Right ventricle myocardium superior (tissue), 1 donor: ENCODE measurements at places on chromosomes 3 and 15. TPM values are rescaled to one million over a fixed set of nuclear protein-coding genes. Genes with fewer than 3 reads are reported as not detected.

The GOLGA6B gene
- not detected for total RNA-seq

The SPATA12 gene
- total RNA-seq, result not detected

The ASTE1 gene
- 3.0 TPM for total RNA-seq

The NEK10 gene
- 11.7 TPM for total RNA-seq

The P3H2 gene
- 1.3 TPM for total RNA-seq

The PARL gene
- 57.2 TPM for total RNA-seq

The GOLGA8G gene
- not detected for total RNA-seq

The GOLGA8A gene
- total RNA-seq, result 14.3 TPM

The KLHL40 gene
- 0.11 TPM for total RNA-seq

The PLSCR2 gene
- not detected for total RNA-seq

The ZBTB20 gene
- total RNA-seq, result 53.4 TPM

- no peak for DNase-seq
These were observed 31.0 kb downstream of the ATP10A start for GRCh38 chr15:25832158-25832557.

DNA sequence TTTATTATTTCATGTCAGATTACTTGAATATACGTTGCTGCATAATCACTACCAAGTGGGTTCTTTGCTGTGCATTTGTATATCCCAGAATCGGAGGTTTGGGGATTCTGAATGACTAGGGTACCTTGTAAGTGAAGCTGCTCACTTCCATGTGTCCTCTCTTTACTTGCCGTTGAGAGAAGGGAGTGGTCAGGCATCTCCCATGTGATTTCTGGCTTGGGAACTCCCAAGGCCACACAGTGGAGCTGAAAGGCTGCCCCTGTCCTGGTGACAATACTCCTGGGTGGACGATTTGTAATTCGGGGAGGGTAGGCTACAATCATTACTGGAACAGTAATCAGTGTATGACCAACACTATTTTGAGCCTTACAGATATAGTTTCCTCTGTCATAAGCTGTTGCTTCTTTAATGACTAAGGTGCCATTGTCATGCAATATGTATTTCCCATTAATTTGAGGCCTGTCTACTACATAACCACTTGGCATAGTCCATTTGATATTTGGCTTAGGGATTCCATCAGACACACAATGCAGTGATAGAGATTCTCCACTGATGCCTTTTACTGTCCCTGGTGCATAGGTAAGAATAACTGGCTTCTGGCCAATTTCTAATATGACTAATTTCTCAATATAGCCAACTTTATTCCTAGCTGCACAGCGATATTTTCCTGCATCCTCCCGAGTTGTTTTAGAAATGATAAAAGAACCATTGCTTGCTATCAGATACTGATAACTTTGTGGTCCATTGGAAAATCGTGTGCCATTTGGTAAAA is 24.0 kb downstream of the IGSF10 start:
- DNase-seq, result no peak

DNA sequence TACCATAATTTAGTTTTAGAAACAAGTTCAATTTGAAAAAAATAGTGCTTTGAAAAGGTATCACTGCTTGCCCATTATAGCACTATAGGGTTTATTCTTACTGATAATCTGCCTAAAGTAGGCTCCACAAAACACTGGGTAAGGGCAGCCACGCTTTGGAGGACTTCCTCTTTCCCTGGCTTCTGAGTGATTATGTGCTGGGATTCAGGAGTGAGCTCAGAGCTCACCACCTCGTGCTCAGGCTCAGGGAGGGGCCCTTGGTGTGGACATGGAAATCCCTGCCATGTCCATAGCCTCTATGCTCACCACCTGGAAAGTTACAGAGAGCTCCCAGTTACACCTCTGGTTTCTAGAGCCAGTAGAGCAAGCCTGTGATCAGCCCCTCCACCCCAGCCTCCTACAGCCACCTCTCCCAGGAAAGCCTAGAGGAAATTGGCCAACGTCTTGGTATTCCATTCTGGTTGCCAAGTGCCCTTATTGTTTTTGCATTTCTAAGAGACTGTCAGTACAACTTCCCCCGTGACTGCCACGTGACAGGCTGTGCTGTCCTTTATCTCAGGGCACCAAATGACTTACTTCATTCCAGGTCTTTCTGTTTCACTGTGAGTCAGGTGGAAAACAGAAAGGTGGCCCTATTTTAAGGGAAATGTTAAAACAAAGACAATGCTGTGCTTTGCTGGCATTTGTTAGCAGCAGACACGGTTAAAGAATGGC is 316.0 kb downstream of the RORA start:
- DNase-seq, result no peak

GRCh38 chr3:58617338-58617761 is 40.2 kb upstream of the FAM107A start:
- peak; percentile 73 for DNase-seq

DNA sequence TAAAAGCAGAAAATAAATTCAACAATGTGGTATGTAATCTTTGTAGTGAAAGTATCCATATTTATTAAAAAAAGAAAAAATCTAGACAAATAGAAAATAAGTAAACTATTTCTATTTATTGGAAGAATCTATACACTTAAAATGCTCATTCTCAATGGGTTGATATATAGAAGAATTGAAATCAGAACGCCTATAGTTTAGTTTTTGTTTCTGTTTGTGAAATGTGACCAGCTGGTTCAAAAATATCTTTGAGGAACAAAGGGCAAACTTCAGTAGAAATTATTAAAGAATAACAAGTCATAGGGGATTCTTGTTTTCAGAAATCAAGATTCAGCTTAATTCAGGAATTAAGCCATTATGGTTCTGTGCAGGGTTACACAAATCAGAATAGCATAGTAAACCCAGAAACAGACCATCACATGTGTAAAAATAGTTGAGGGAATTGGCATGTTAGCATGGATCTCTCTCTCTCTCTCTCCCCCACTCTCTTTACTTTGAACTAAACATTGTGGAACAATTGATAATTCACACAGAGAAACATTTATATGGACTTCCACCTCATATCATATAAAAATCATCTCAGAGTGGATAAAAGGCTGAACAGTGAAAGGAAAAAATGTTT is 134.0 kb downstream of the CHL1 start:
- DNase-seq, result no peak

GRCh38 chr3:60633644-60634043 is 617.6 kb downstream of the FHIT start:
- no peak for DNase-seq

- DNase-seq, result no peak
These were observed 22.8 kb downstream of the BCL2A1 start for GRCh38 chr15:79948095-79948695.

DNA sequence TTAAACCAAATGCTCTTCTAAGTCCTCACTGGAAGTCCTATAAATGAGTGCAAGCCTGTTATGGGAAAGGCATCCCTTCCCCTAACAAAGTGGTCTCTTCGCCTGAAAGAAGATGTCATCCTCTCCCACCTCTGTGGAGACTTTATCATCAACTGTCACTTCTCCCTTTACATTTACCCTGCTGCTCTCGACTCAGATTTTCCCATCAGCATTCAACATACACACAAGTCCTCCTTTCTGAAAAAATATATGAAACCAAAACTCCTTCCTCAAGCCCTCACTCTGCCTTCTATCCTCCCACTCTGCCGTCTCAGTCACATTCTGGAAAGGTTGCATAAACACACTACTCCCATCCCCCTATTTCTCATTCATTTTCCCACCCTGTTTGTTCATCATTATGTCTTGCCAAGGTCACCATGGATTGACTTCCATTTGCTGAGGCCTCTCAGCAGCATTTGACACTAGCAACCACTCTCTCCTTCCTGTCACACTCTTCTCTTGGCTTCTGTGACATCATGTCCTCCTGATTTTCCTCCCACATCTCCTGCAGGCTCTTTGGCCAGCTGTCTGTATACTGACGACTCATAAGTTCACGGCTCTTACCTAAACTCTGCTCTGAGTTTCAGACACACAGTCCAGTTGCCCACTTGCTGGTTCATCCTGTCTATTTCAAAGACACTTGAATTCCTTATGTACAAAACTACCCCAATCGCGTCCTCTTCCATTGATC is 70.3 kb upstream of the SMAD3 start:
- no peak for DNase-seq

- DNase-seq, result no peak
These were observed 17.4 kb downstream of the GPR160 start for GRCh38 chr3:170055209-170055608.

DNA sequence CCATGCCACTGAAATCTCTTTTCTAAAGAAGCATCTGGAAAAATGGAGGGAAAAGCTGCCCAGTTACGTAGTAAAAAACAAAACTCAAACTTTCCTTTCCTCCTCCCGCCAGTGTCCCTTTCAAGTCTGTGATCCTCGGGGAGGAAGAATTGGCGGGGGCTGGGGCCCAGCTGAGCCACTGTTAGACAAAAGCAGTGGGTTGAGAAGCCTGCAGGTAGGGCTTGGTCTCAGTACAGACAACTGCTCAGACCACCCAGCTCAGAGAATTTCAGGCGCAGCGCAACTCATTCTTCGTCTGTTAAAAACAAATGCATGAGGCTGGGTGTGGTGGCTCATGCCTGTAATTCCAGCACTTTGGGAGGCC is 117.1 kb downstream of the MYLK start:
- no peak for DNase-seq

GRCh38 chr3:14343338-14344112 is 58.9 kb upstream of the SLC6A6 start:
- DNase-seq, result no peak

DNA sequence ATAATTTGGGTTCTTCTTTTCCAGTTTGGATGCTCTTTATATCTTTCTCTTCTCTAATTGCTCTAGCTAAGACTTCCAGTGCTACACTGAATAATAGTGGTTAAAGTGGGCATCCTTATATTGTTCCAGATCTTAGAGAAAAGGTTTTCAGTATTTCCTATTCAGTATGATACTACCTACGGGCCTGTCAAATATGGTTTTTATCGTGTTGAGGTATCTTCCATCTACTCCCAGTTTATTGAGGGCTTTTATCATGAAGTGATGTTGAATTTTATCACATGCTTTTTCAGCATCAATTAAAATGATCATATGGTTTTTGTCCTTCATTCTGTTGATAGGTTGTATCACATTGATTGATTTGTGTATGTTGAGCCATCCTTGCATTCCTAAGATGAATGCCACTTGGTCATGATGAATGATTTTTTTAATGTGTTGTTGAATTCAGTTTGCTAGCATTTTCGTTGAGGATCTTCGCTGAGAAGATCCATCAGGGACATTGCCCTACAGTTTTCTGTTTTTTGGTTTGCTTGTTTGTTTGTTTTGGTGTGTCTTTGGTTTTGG is 3.0 kb upstream of the LRRC34 start:
- no peak for DNase-seq

GRCh38 chr3:126858887-126859286 is 124.0 kb upstream of the PLXNA1 start:
- DNase-seq, result no peak

GRCh38 chr3:29693863-29694262 is 413.0 kb downstream of the RBMS3 start:
- no peak for DNase-seq

DNA sequence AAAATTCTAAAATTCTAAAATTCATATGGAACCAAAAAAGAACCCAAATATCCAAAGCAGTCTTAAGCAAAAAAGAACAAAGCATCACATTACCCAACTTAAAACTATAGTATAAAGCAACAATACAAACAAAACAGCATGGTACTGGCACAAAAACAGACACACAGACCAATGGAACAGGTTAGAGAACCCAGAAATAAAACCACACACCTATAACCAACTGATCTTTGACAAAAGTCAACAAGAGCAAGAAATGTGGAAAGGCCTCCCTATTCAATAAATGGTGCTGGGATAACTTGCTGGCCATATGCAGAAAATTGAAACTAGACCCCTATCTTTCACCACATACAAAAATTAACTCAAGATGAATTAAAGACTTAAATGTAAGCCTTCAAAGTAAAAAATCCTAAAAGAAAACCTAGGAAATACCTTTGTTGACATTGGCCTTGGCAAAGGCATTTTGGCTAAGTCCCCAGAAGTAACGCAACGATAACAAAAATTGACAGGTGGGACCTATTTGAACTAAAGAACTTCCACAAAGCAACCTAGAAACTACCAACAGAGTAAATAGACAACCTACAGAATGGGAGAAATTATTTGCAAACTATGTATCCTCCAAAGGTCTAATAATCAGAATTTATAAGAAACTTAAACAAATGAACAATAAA is 56.9 kb downstream of the TTBK2 start:
- no peak for DNase-seq

- no peak for DNase-seq
These were observed 98.7 kb upstream of the BFSP2 start for GRCh38 chr3:133301194-133301593.

DNA sequence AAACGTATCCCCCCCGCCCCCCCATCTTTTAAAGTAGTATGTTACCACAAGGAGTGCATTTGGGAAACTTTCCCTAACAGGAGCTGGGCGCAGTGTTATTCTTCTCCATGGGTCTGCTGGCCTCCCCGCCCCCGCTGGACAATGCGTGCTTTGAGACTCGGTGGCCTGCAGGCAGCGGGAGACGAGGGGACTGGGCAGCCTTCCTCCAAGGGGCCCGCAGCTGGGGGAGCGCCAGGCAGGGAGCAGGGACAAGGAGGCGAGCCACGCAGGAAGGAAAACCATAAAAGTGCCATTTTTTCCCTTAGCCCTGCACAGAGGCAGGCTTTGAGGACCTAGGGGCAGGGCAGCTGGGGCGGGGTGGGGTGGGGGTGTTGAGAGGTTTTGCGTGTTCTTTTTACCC is 14.1 kb downstream of the SOX2 start:
- no peak for DNase-seq

GRCh38 chr15:56244811-56245576 is 1.3 kb upstream of the RFX7 start:
- peak; percentile 38 for DNase-seq

DNA sequence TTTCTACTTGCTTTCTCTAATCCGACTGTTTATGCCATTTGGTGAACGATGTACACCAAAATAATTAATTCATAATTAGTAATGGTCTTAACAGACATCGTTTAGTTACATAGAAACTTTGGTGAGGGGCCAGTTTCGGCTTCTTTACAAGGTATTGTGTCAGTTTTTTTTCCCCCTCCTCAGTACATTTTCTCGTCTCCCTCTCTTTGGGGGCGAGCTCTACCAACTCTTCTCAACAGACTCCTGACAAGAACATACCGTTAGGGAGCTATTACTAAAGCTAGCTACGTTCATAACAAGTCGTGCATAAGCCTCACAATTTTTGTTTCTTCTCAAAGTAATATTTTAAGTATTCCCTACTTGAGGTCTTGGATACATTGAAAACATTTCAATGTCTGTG is 1.4 kb downstream of the U2SURP start:
- no peak for DNase-seq

DNA sequence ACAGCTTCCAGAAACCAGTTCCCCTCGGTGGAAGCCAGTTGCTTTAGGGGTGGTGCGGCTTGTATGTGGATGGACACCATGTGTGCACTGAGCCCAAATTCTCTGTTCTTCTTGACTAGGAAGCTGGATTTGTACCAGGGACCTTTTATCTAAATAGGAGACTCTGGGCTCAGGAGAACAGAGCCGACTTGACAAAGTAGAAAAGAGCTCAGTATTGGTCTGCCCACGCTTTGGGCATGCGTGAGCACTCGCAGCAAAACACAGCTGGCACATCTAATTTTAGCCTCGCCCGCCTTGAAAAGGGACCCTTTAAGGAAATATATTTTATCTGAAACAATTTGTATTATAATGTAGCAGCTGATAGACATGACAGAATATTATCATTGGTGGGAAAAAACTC is 1.1 kb upstream of the RBMS3 start:
- DNase-seq, result peak; percentile 51
